T-helper 22 cell (primary cell): ENCODE measurements at places on chromosomes 7 and 10.

GRCh38 chr7:38795593-38795992, 113.4 kb downstream of the VPS41 start:
- DNase-seq = no peak

DNA sequence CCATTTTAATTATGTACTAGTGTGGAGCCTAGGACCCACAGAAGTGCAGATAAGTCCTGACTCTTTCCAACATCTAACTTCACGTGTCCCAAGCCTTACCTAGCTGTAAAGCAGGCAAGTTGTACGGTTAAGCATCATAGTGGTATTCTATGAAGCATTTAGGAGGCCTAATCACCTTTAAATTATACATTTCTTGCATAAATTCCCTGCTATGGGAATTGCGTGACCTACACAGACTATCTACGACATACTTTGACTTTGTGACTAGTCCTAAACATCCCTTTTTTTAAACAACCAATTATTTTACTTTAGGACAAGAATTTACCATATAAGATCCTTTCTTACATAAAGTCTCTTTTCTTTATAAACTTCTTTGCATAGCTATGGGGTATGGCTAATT, 37.7 kb upstream of the LRGUK start:
- DNase-seq = no peak

GRCh38 chr7:28008911-28009310, 171.7 kb downstream of the JAZF1 start:
- DNase-seq = no peak

DNA sequence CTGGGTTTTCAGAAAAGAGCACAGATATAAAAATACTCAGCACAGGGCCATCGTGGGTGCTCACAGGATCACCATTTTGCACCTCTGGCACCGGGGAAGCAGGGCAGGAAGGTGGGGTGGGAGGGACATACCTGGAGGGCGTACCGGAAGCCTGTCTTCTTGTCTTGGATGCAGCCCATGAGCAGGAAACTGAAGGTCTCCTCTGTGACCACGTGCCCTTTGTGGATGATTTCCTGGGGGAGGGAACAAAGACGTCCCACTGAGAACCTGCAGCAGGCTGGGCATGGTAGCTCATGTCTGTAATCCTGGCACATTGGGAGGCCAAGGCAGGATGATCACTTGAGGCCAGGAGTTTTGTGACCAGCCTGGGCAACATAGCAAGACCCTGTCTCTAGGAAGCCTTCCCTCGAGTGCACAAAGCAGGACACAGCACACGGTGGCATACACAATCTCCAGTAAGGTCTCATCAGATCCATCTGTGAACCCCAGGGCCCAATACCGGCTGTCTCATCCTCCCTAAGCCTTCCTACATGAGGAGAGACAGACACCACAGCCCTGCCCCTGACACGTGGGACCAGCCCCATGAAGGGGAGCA, 9.5 kb downstream of the PTCD1 start:
- DNase-seq = no peak

- DNase-seq = no peak
These were observed 39.5 kb downstream of the TACR2 start for GRCh38 chr10:69377191-69377590.

DNA sequence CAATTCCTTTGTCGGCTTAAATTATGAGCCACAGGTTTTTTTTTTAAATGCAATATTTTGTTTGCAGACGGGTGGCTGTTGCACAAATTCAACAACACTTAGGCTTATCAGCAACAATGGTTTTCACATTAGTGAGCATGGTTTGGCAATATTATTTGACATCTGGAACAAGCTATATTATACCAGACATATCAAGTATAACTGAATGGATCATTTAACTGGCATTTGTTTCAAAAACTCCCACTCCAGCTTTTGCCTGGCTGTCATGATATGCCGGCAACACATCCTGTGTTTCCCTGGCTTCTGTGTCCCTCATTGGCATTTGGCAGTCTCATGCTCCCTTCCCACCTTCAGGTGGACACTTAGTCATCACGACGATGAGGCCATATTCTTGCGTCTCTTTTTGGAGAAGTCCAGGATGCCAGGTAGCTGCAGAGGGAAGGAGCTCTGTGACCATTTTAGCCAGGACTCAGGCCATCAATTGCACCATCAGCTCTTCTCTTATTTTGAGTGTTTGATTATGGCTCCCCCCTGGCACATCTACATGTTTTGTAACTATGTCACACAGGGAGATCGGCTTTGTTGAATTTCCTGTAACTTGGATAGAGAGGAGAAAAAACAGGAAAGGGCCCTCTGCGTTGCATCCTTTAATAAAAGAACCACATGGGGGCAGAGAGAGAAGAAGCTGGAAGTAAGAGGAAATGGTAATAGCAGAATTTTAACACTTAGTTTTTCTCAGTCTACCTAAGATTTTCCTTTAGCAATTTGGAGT, 413.9 kb downstream of the LRMDA start:
- no peak for DNase-seq

- no peak for DNase-seq
These were observed 154.8 kb downstream of the ADAM12 start for GRCh38 chr10:126233182-126234148.
